ENCODE measurements at places on chromosomes 5 and 9.

DNA sequence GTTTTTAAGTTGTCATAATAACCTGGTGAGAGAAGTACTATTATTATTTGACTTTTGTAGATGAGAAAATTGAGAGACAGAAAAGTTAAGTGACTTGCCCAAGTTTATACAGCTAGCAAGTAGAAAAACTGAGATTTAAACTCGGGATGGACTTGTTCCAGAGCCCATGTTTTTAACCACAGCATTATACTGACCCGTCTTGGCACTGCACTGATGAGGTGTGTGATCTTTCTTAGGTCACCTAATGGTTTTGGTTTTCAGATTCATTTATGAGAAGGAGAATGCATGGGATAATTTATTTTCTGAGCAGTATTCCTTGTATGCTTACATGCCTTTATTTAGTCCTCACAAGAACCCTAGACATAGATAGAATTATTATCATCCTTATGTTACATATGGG is 201.8 kb upstream of the CDKN2B start:
- DNase-seq = no peak

DNA sequence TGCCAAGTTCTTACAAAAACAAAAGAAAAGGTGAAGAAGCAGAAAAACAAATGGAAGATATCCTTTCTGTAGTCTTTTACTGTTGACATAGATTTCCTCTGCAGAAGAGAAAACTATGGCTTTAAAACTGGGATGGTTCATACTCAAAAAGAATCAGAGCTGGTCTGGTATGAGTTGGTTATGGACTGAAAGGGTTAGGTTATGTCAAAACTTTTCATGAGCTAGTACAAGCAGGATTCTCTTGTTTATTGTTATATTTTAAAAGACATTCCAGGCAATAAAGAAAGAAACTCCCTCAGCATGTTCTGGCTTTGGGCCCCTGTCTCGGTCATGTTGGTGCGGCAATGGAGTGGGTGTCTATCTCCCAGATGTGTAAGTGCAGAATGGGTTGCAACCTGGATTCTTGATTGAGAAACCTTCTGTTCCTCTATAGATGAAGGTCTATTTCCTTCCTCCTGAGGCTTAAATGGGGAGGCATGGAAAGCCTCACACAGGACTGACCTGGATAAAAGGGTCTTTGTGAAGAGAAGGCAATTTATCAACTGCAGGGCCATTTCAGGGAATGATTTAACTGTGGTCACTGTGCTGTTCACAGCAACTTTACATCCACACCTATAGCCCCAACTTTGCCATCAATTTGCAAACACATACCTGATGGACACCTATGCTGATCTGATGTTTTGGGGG is 209.6 kb upstream of the TNC start:
- no peak for DNase-seq

DNA sequence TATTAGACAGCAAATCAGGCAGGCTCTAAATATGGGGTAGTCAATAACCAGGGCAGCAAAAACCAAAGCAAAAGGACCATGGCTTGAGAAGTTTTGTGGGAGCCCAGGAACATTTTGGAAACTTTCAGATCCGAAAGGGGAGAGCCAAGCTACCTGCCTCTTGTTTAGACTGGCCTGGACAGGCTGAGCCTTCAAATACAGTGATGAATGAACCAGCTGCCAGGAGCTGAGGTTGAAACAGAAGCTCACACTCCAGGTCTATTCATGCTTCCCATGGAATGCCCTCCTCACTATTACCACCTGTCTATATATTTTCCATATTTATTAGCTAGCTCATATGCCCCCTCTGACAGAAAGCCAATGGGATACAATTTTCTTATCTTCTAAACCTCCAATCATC is 150.8 kb upstream of the SLC44A1 start:
- DNase-seq = no peak

- DNase-seq = no peak
Observed at GRCh38 chr9:93588641-93589609, 12.5 kb downstream of the PHF2 start.

GRCh38 chr5:77316871-77317661 is 106.6 kb downstream of the PDE8B start:
- DNase-seq = no peak

DNA sequence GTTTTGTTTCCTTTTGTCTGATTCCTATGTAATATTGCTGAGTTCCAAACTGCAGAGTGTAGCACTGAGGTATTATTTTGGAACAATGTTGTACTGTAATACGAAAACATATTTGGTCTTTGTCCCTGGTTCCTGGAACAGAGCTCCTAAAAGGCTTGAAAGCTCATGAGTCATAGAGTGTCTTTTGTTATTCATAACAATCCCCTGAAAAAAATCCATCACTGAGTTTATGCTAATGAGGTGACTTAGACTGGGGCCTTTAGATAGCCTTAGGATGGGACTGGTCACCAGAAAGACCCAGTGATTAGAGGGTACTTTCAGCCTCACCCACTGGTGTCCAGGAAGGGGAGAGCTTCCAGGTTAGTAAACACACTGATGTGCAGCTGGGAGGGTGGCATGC is 132.7 kb upstream of the POU5F2 start:
- DNase-seq = no peak

DNA sequence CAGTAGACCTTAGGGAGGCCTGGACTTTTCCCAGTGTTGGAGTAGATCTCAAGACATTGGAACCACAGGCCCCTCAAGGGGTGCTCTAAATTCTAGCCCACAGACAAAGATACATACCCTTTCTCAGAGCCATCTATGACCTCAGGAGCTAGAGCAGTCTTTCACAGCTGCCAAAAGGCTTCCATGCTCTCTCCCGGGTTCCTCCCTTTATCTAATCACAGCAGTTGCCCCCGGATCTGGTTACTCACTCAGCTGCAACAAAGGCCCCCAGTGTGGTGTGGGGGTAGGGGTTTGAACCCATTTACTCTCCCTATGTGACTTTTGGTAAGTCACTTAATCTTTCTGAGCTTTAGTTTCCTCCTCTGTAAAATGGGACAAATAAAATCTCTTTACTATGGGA is 27.0 kb downstream of the POU4F3 start:
- DNase-seq = no peak

- no peak for DNase-seq
Observed at GRCh38 chr9:119126040-119126439, 243.2 kb downstream of the BRINP1 start.

GRCh38 chr9:107650321-107650720 is 160.8 kb upstream of the KLF4 start:
- DNase-seq = no peak

Measured in CD8-positive, alpha-beta memory T cell (primary cell).